ENCODE measurements at places on chromosomes 5 and 9. TPM values are rescaled to one million over a fixed set of nuclear protein-coding genes. Genes with fewer than 3 reads are reported as not detected.

DNA sequence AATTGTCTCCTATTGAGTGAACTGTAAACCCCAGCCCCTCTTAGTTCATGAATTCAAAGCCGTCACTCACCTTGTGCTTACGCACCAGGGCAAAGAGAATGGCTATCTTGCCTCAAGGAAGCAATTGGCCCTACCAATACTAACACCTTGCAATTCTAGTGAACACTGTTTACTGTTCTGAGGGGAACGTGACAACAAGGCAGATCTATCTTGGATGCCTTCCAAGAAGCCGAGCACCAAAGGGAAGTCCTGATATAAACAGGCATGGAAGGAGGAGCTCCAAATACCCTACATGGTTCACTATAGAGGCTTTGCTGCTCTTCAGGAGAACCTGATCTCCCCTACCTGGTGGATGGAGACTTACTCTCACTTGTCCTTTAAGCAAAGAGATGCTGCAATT, 1.7 kb upstream of the PLPPR1 start:
- peaks cover 93% of the 10 kb centered on the region for H3K27me3 ChIP-seq
- no peak for DNase-seq
- H3K4me3 ChIP-seq = no peak overlapping the region
- peaks cover 30% of the 10 kb centered on the region for H3K4me1 ChIP-seq
- no peaks in the 10 kb centered on the region for H3K36me3 ChIP-seq

- no peak overlapping the region for H3K4me3 ChIP-seq
- DNase-seq = no peak
- peaks cover 38% of the 10 kb centered on the region for H3K36me3 ChIP-seq
These were observed 68.1 kb downstream of the NEK6 start for GRCh38 chr9:124325816-124326215.

Gene CEP78
- 3.4 TPM for total RNA-seq

Gene ADAMTSL2
- total RNA-seq = 6.0 TPM

Measured in left ventricle myocardium inferior (tissue), 1 donor.